ENCODE measurements at places on chromosomes 1 and 21.

GRCh38 chr1:9248341-9249262, 14.0 kb downstream of the H6PD start:
- DNase-seq = no peak

- no peak for DNase-seq
Observed at GRCh38 chr1:244439391-244440032, 12.2 kb downstream of the ADSS2 start.

GRCh38 chr1:2455757-2456156, 20.3 kb upstream of the PLCH2 start:
- no peak for DNase-seq

- DNase-seq = no peak
Observed at GRCh38 chr1:155834296-155834926, 22.6 kb downstream of the GON4L start.

- DNase-seq = no peak
Observed at GRCh38 chr1:78263459-78263858, 217.7 kb downstream of the GIPC2 start.

- DNase-seq = no peak
Observed at GRCh38 chr21:41222247-41223068, 54.5 kb downstream of the BACE2 start.

DNA sequence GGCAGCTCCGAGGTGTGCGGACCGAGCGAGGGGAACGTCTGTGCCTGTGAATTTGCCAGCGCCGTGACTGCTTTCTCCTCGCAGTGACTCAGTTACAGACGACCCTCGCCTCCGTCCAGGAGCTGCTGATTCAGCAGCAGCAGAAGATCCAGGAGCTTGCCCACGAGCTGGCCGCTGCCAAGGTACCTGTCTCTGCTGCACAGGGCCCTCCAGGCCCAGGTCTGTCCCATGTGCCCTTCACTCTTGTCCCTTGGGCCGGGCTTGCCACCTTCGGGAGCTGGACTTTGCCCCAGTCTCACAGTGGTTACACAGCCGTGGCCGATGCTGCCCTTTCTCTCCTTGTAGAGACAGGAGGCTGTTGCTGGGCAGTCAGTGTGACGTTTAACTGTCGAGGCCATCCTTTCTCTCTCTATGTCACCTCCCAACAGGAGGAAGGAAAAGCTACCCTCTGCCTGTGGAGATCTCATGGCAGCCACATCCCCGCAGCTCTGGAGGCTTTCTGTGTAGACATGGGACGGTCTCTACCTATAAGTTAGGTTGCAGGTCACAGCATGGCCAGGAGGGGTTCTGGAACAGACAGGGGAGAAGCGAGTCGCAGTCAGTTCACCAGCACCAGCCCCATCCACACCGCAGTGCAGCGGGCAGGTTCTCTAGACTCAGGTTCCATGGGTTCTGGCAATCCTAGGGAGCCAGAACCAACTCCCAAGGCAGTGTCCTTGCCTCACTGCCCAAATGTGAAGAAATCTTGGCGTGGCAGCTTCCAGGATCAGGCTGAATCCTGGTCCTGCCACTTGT, 149.7 kb downstream of the PEX14 start:
- no peak for DNase-seq

- DNase-seq = no peak
Observed at GRCh38 chr1:44050261-44050660, 19.0 kb upstream of the SLC6A9 start.

GRCh38 chr1:46084553-46085451, 47.6 kb downstream of the PIK3R3 start:
- no peak for DNase-seq

GRCh38 chr1:247337250-247337746, 5.6 kb upstream of the ZNF496 start:
- DNase-seq = no peak

GRCh38 chr1:241270016-241270415, 87.0 kb downstream of the RGS7 start:
- no peak for DNase-seq

GRCh38 chr1:97739596-97740103, 181.2 kb downstream of the DPYD start:
- DNase-seq = no peak

DNA sequence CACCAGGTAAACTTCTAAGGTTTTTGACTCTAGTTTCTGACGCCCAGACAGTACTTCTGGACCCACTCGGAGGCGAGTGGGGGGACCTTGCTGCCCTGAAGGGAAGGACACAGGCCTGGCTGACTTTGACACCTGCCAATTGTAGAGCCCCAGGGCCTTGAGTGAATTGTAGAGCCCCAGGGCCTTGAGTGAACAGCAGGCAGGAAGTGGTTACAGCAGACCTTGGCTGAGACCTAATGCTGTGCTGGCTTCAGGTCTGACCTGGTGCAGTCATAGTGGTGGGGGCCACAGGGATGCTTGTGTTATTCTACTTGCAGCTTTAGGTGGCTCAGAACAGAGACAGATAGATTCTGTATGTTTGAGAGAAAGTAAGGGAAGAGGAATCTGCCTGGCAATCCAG, 344.3 kb downstream of the DUSP10 start:
- DNase-seq = no peak

GRCh38 chr21:38234395-38235142, 22.2 kb upstream of the KCNJ15 start:
- no peak for DNase-seq

GRCh38 chr1:218392780-218393179, 47.6 kb downstream of the TGFB2 start:
- no peak for DNase-seq

DNA sequence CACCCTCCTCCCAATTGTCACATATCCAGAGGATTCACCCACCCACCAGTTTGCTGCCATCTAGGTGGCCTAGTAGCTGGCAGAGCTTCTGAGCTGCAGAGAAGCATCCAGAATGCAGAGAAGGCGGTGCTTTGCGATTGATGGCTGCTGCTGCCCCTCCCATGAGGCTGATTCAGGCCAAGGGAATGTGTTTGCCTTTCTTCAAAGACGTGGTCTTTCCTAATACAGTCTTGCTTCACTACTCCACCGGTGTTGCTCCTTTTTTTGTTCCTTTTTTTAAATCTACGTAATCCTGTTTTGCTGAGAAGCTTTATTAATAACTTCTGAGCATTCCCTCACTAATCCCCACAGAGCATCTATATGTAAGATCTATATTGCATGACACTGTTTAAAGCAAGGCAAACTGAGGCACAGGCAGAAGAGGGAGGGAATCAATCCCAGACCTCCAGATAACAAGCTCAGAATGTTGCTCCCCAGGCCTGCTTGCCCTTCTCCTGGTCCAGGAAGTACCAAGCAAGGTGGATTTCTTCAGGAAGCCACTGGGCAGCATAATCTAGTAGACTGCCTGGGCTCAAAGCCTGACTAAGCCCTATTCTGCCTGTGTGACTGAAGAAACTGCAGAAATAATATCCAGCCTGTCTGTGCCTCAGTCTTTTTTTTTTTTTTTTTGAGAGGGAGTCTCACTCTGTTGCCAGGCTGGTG, 275.5 kb upstream of the FMN2 start:
- DNase-seq = no peak

GRCh38 chr1:203028784-203029553, 2.7 kb downstream of the PPFIA4 start:
- DNase-seq = no peak

DNA sequence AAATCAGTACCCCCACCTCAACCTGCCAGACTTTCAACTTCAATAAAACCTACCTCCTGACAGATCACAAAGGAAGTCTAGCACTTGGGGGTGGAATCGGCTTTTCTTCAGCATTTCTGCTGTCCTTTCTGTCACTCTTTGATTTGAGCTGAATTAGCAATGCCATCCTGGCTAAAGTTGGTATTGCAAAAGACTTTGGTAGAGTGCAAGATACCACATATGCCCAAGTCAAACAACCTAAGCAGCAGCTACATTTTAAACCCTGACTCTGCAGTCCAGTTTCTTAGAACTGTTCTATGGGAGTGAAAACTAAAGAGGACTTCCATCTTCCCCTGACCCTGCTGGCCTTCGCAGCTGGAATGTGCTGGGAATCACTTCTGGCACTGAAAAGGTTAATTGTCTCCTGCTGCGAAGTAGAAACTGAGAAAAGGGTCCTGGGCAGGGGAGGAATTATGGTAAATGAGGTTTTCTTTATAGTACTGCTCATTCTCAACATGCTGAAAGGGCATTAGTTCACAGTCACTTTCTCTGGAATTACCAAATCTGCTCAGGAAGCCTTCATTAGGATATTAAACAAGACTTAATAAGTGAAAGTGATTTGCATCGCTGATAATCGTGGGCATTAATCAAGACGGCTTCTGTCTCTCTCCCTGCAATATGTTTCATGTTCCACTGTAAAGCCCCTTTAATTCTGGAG, 126.2 kb upstream of the SMYD2 start:
- DNase-seq = no peak

DNA sequence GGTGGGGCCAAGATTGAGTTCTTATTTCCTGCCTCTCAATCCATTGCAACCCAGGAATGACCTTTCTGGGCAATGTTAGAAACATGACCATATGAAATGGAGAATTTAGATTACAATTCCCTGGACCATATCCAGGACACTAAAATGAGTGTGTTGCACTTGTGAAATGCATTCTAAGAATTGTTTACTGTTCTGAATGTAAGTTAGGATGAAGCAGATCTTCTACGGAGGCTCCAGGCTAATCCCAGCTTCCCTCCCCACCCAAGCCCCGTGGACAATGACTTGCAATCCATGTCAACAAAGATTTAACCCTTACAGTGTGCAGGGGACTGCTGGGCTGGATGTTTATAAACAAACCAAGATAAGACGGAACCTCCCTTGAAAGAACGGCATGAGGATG, 31.7 kb upstream of the HAO2 start:
- DNase-seq = no peak

All from activated naive CD4-positive, alpha-beta T cell treated with anti-CD3 and anti-CD28 coated beads, Interleukin-2, amount 50 U/mL, for 72 hours (primary cell).